Activated CD4-positive, alpha-beta T cell treated with anti-CD3 and anti-CD28 coated beads, Interleukin-2, Interleukin-6, amounts not matched to agents 100 ng/mL and 50 ng/mL, durations not matched to agents 16 hours and 8 hours (primary cell): ENCODE measurements at places on chromosomes 12 and 14.

- no peak for DNase-seq
Measured at GRCh38 chr12:9820281-9820930, 6.9 kb upstream of the KLRF1 start.

DNA sequence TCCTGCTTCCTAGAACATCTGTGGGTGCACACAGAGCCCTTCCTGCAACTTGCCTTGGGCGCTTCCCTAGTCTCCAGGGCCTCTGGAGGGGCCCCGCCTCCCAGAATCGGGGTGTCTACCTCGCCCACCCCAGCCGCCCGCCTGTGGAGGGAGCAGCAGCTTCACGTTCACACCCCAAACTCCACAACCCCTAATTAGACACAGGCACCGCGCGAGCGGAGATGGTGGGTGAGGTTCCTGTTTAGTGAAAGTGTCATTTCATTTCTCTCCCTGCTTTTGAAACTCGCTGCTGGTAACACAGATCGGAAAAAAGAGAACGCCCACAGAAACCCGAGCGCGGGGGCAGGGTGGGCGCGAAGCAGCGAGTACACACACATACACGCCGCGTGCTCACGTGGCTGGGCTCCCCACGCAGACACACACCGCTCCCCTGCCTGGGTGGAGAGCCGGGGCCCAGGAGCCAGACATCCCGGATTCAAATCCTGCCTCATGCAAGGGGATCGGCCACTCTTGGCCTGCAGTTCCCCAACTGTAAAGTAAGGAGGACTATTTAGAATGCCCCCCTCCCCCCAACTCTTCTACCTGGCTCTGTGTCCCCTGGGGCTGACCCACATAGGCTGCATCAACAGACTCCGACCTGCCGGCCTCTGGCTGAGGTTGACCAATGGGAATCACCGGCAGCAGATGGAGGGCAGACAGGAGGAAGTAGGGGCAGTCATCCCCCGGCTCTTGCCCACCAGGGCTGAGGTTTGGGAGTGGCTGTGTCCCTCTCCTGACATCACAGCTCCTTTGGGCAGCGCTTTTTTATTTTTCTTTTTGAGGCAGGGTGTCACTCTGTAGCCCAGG, 79.2 kb upstream of the NCOR2 start:
- peak; percentile 14 for DNase-seq

- DNase-seq: no peak
Measured at GRCh38 chr12:78149459-78149858, 318.8 kb downstream of the NAV3 start.

DNA sequence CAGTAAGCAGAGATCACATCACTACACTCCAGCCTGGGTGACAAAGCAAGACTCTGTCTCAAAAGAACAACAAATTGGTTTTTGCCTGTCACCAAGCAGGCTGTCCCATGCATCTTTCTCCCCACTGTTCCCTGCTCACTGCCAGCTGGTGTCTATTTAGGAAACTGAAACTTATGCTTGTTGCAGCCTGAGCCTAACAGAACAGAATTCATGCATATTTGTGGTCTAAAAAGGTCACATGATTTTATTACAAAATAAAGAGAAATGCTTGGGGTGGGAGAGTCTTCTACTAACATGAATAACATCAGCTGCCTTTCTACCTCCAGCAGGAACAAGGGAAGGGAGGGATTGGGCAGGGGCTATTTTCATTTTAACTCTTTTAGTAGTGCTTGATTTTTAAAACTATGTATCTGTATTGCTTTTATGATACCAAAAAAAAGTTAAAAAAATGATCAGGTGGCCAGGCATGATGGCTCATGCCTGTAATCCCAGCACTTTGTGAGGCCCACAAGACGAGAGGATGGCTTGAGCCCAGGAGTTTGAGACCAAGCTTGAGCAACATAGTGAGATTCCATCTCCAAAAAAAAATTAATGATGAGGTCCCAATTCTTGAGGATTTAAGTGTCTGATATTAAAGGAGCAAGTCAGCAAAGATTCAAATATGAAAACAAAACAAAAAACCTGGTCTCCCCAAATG, 923 bp downstream of the STAT2 start:
- peak; percentile 30 for DNase-seq

DNA sequence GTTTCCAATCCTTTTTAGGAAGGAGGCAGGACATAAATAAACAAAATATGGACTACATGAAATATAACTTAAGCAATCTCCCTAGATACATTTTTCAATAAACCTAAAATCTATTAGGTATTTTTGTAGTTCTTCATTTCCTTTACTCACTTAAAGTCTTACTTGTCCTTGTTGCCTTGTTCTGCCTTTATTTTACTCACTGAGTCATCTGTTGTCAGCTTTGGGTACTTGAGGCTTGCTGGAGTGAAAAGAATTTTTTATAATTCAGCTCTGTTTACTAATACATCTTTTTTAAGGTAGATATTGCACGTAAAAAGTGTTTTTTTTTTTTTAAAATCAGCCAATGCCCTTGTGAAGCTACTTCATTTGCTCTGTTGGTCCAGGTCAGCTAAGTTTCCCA, 216.2 kb downstream of the PELI2 start:
- no peak for DNase-seq

DNA sequence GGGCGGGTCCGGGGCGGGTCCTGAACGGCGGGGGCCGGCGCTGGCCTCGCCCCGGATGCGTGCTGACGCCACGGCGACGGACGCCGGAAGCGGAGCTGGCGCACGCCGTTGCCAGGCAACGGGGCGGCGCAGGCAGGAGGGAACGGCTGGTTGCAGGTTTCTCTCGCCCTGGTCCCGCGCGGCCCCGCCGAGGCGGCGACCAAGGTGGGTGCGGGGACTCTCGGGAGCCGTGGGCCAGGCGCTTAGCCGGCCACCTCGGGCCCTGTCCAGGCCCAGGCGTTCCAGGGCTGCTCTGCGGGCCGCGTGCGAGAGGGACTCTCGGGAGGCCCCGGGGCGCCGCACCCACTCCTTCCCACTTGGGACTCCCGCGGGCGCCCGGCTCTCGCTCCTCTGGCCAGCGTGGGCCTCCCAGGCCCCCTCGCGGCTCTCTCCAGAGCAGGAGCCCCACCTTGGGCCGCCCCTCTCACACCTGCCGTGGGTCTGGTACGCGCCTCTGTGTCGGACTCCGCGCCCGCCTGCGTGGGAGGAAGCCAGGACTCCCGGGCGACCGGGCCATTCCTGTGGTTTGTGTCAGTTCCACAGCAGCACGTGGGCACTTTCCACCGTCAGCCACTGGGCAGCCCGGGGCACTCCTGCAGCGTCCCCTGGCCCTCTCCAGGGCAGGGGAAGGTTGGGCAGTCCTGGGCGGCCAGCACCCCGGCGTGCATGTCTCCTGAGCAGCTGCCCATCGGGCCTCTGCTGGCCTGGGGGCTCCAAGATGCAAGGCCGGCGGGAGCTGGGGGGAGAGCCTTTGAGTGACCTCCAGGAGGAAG, at the start of gene CLBA1:
CLBA1 (plus strand) TSS at position 114 of the 812 bp plus-strand sequence; CDS start at position 758, 644 bp downstream.
- peak; percentile 92 for DNase-seq
